ENCODE measurements at places on chromosomes 11 and 22. TPM values are rescaled to one million over a fixed set of nuclear protein-coding genes. Genes with fewer than 3 reads are reported as not detected.

HTR3A gene
- not detected for total RNA-seq

DNA sequence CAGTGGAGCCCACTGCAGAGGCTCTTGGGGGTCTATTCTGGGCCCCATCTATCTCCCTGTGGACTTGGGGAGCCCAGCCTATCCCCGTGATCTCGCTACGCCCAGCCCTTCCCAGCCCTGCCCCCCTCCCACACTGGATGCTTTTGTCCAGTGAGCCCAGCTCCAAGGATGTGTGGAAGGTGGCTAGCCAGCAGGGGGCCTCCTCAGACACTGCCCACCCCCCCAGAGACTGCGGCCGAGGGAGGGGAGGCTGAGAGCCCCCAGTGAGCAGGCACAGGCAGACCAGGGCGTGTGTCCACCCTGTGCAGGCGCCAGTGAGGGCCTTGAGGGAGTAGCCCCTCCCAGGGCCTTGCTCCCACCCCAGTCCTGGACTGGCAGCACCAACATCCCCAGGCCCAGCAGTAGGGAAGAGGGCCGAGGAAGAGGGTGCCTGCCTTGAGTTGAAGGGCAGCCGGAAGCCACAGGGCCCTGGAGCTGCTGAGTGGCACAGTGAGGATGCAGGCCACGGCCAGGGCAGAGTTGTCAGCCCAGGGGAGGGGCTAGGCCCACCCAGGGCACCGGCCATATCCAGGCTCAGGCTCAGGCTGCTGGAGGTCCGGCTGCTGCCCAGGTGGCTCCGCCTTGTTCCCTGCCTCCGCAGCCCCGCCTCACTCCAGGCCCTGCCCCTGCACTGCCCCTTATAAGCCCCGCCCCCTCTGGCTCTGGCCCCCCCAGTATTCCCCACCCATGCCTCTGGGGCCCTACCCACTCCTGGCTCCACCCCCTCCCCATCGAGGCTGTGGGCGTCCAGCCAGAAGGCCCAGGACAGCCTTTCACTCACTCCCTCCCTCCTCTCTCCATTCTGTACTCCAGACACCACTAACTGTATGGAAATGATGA lies 28.0 kb downstream of the MOB2 start:
- peak; percentile 72 for DNase-seq

GRCh38 chr22:22203048-22203971 lies 41.3 kb upstream of the VPREB1 start:
- no peak for DNase-seq

GRCh38 chr22:37425800-37426705 lies 1.2 kb downstream of the ELFN2 start:
- no peak for DNase-seq

DNA sequence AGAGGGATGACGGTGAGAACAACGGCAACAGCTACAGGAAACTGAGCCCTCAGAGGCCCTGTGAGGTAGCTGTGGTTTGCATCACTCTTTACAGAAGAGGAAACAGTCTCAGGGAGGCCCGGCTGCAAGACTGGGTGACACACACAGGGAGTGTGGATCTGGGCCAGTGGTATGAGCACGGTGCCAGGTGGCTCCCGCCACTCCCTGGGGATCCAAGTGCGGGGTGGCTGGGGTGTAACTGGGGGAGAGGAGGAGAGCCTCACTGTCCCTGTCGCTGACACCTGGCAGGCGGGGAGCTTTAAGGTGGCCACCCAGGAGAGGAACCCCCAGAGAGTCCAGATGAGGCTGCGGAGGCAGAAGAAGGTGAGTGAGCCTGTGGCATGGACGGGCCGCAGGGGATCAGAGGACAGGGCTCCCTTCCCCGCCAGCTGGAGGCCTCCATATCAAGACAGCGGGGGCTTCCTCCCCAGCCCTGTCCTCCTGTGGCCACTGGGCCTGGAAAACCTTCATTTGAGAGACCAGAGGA lies 5.6 kb downstream of the RGL4 start:
- DNase-seq, result no peak
